ENCODE measurements at places on chromosomes 7 and 10. TPM values are rescaled to one million over a fixed set of nuclear protein-coding genes. Genes with fewer than 3 reads are reported as not detected.
A peak's percentile ranks its signal among the peaks of the same experiment; 100 is the strongest.

Gene LIPM
- not detected for total RNA-seq

Gene DENND2A
- 0.12 TPM for total RNA-seq

DNA sequence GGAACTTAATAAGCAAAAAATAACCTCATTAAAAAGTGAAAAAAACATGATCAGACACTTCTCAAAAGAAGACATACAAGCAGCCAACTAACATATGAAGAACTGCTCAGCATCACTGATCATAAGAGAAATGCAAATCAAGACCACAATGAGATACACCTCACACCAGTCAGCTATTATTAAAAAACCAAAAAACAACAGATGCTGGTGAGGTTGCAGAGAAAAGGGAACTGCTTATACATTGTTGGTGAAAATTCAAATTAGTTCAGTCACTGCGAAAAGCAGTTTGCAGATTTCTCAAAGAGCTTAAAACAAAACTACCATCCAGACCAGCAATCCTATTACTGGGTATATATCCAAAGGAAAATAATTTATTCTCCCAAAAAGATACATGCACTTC is 513.3 kb downstream of the MDFIC start:
- H3K36me3 ChIP-seq: no peaks in the 10 kb centered on the region
- no peak for DNase-seq

Gene ZCWPW1
- 1.5 TPM for total RNA-seq

DNA sequence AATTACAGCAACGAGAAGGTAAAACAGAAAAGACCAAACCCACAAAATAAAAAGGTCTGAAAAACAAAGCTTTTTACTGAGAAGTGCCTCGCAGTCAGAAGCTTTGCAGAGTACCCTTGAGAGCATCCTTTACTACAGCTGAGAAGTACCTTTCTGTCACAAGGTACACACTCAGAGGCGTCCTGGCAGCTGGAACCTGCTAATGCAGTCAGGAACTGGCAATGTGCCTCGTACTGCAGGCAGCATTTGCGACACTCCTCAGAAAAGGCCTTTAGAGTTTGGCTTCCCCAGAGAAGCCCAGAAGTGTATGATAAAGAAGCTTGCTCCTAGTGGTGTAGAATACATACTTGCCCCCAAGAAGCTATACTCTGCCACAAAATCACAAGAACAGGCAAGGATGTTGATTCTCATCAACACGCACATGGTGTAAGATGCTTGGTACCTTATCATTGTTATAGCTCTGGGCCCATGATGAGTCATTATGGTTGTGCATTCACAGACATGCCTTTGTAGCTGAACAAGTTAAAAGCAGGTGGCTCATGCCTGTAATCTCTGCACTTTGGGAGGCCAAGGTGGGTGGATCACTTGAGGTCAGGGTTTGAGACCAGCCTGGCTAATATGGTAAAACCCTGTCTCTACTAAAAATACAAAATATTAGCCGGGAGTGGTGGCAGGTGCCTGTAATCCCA is 2.0 kb upstream of the GTPBP4 start:
- no peak overlapping the region for H3K27ac ChIP-seq
- H3K27me3 ChIP-seq: no peaks in the 10 kb centered on the region
- H3K4me3 ChIP-seq: no peak overlapping the region
- H3K4me1 ChIP-seq: peaks cover 12% of the 10 kb centered on the region
- DNase-seq: no peak

GRCh38 chr7:105779856-105780780 is 96.3 kb downstream of the ATXN7L1 start:
- H3K27me3 ChIP-seq: no peaks in the 10 kb centered on the region
- H3K4me1 ChIP-seq: peaks cover 54% of the 10 kb centered on the region
- no peak overlapping the region for H3K4me3 ChIP-seq
- no peak for DNase-seq
- H3K27ac ChIP-seq: no peak overlapping the region

GRCh38 chr10:70368774-70369482 is 13.5 kb downstream of the LRRC20 start:
- no peaks in the 10 kb centered on the region for H3K36me3 ChIP-seq
- H3K27ac ChIP-seq: no peak overlapping the region
- no peaks in the 10 kb centered on the region for H3K27me3 ChIP-seq
- H3K4me1 ChIP-seq: peaks cover 2% of the 10 kb centered on the region
- no peak overlapping the region for H3K4me3 ChIP-seq
- DNase-seq: no peak

Gene UROS
- total RNA-seq: 63.9 TPM

DNA sequence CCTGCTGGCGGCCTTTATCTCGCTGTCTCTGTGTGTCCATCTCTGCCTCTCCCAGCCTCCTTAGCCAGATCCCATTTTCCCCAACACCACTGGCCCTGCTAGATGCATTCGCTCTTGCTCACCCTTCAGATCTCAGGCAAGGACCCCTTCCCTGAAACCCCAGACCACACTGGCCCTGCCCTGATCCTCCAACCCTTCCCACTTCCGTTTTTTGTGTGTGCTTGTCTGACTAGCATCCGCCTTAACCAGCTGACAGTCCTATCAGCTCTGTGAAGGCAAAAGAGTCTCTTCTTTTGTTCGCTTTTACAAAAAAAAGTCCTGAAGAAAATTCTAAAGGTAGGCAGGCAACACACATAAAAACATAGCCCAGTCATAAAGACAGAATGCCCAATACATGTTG is 28.7 kb downstream of the CHST15 start:
- no peak for DNase-seq
- no peaks in the 10 kb centered on the region for H3K27me3 ChIP-seq
- H3K36me3 ChIP-seq: no peaks in the 10 kb centered on the region

Gene AKR1D1
- 0.10 TPM for total RNA-seq

GRCh38 chr7:115840702-115841101 is 189.9 kb downstream of the TFEC start:
- no peak overlapping the region for H3K27ac ChIP-seq
- H3K4me3 ChIP-seq: no peak overlapping the region
- H3K27me3 ChIP-seq: no peaks in the 10 kb centered on the region

DNA sequence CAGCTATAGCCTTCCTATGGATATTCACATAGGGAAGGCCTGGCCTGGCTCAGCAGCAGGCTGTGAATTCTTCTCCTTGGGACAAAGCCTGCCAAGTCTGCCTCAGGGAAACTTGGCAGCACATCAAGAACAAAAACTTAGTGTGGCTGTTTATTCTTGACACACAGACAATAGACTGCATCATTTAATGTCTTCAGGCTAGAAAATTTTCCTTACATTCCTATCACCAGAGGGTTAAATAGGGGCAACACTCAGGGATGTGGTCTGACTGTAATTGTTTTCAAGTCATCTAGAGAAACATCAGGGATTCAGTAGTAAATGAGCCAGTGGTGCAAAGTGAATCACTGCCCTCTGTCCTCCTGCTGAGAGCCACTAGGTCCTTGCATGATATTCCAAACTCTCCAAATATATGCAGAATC is 137.3 kb downstream of the SEMA3C start:
- peak; percentile 50 for DNase-seq
- H3K4me3 ChIP-seq: no peak overlapping the region
- no peaks in the 10 kb centered on the region for H3K27me3 ChIP-seq
- peaks cover 45% of the 10 kb centered on the region for H3K4me1 ChIP-seq
- no peaks in the 10 kb centered on the region for H3K36me3 ChIP-seq
- peak overlapping the region; percentile 17 for H3K27ac ChIP-seq

DNA sequence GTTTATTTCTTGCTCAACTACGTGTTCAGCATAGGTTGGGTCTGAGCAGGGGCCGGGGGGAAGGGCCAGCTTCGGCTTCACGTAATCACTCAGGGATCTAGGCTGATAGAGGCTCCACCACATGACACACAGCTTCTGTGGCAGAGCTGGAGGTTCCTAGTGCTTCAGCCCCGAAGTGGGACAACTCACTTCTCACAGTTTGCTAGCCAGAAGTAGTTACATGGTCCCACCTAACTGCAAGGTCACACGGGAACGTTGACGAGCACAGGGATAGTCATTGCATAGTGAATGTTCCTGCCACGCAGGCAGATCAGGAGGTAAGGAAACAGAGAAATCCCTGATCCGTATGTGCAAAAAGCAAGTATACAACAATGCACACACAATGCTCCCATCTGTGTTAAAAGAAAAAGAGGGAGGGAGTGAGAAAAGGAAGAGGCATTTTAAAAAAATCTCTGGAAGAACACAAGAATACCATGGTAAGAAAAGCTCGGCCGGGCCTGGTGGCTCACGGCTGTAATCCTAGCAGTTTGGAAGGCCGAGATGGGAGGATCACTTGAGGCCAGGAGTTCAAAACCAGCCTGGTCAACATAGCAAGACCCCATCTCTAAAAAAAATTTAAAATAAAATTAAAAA is 16.9 kb downstream of the SMURF1 start:
- H3K4me3 ChIP-seq: no peak overlapping the region
- H3K4me1 ChIP-seq: peaks cover 7% of the 10 kb centered on the region
- no peaks in the 10 kb centered on the region for H3K27me3 ChIP-seq
- H3K27ac ChIP-seq: no peak overlapping the region

Gene ARF5
- 204 TPM for total RNA-seq

GRCh38 chr7:15199482-15199881 is 296.9 kb upstream of the DGKB start:
- H3K4me1 ChIP-seq: peaks cover 16% of the 10 kb centered on the region
- no peak overlapping the region for H3K4me3 ChIP-seq
- no peak for DNase-seq
- no peaks in the 10 kb centered on the region for H3K36me3 ChIP-seq
- H3K27ac ChIP-seq: no peak overlapping the region

Gene LARP4B
- total RNA-seq: 122 TPM

Gene CYP3A4
- 0.25 TPM for total RNA-seq

GRCh38 chr10:113613977-113614690 is 49.7 kb downstream of the NRAP start:
- H3K4me3 ChIP-seq: no peak overlapping the region
- no peak overlapping the region for H3K27ac ChIP-seq
- DNase-seq: no peak
- no peaks in the 10 kb centered on the region for H3K36me3 ChIP-seq

GRCh38 chr10:128096486-128097199 is 29.6 kb downstream of the MKI67 start:
- H3K4me1 ChIP-seq: no peaks in the 10 kb centered on the region
- no peaks in the 10 kb centered on the region for H3K27me3 ChIP-seq
- no peak for DNase-seq
- no peak overlapping the region for H3K27ac ChIP-seq
- no peak overlapping the region for H3K4me3 ChIP-seq

DNA sequence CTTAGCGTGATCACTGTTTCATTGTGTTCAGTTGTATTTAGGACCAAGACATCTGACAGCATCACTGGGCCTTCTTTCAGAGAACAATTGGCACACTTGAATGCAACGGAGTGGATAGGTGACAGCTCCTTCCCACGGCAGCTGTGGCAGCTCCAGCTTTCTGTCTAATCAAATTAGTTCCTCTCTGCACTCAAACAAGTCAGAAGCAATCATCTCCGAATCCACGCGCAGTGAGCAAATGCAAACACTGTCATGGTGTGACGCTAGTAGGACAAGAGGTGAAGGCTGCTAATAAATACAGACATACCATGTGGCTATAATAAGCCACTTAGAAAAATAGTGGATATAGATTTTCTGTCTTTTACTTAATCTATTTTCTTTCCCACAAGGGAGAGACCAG is 542.4 kb downstream of the ACTR3B start:
- H3K27me3 ChIP-seq: no peaks in the 10 kb centered on the region
- H3K4me1 ChIP-seq: no peaks in the 10 kb centered on the region
- no peaks in the 10 kb centered on the region for H3K36me3 ChIP-seq
- H3K4me3 ChIP-seq: no peak overlapping the region
- no peak for DNase-seq

GRCh38 chr7:40197527-40197926 is 62.7 kb downstream of the SUGCT start:
- DNase-seq: no peak
- H3K27ac ChIP-seq: no peak overlapping the region
- H3K4me1 ChIP-seq: no peaks in the 10 kb centered on the region
- no peaks in the 10 kb centered on the region for H3K36me3 ChIP-seq
- no peak overlapping the region for H3K4me3 ChIP-seq

DNA sequence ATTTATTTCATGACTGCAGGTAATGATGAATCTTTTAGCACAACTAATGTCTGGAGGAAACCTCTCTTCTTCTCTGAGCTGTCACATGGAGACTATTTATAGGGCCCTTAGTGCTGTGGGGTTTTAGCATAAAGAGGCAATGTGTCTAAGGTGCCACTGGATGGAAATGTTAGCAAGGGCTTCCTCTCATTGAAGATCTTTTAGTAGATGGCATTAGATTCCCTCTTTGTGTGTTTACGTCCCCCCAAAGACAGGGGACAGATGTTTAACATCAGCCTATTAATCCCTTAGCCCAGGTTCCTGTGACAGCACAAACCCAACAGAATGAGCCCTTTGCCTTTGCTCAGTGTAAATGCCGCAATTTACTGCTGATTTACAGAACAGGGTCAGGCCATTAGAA is 208.6 kb downstream of the SKAP2 start:
- no peak for DNase-seq
- no peaks in the 10 kb centered on the region for H3K4me1 ChIP-seq
- H3K36me3 ChIP-seq: no peaks in the 10 kb centered on the region
- 0 out of 2 replicates have a peak, but pooled peaks cover 4% of the 10 kb centered on the region for H3K27me3 ChIP-seq
- H3K27ac ChIP-seq: no peak overlapping the region
- no peak overlapping the region for H3K4me3 ChIP-seq
